AG10803 (cell line): ENCODE measurements at places on chromosomes 4 and X.
A peak's percentile ranks its signal among the peaks of the same experiment; 100 is the strongest.

DNA sequence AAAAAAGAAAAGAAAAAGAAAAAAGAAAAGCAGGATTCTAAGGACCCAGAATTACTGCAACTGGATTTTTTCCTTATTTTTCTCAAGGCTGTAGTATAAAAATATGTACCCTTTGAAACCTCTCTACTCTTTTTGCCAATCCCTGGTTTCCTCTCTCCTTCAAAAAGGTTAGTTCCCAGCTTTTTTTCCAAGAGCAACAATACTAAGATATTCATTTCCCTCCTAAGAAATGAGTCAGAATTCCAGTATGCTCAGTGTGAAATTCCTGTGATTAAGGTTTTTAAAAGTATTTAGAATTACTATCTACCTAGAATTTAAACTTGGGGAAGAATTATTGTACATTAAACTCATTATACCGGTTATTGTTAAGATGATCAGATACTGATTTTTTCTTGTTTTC is 22.0 kb downstream of the SMIM14 start:
- DNase-seq, result peak; percentile 50

DNA sequence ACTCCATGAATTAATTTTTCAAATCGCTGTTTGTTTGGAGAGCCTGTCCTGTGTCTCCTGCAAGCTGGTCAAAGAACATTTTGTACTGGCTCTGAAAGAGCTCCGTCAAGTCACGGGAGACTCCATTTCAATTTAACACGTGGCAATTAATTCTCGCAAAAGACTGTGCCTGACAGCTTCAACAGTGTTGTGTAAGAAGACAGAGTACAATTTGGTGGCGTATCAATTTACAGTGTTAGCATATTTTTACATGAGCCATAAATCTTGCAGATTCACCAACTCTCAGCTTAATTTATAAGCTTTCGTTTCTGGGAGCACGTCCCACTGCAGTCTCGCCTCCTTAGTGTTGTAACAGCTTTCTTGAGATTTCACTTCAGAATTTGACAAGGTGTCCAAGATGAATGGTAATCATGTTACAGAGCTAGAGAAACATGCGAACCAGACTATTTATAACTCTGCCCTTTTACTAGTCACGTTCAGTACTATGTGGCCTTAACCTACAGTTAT is 70.8 kb downstream of the RWDD4 start:
- peak; percentile 65 for DNase-seq

- peak; percentile 6 for DNase-seq
Observed at GRCh38 chr4:147174591-147174990, 228.9 kb upstream of the TTC29 start.

DNA sequence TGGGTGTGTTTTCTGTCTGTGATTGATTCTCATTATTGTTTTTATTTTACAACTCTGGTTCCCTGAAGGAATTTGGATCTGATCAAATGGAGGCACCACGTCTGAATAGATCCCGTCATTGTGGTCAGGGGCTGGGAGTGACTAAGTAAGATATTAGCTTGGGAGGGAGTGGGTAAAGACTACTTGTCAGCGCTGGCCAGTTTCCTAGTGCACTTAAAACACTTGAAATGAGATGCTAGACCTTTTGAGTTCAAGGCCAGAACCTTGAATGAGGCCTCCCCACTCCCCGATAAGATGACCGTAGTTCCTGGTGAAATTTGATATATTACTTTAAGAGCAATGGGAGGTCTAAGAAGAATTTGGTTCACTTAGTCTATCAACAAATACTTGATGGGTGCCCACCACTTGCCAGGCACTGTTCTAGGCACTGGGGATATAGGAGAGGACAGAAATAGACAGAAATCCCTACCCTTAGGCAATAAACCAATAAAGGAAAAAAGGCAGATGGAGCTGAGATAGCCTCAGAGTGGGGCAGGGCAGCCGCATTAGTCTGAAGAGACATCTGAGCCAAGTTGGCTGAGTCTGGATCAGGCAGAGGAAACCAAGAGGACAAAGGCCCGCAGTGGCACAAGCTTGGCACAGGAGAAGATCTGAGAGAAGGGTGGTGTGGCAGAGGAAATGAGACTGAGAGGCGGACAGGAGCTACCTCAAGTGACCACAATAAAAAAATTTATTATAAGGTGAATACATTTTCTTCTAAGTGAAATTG is 11.8 kb downstream of the FAM184B start:
- DNase-seq, result no peak

DNA sequence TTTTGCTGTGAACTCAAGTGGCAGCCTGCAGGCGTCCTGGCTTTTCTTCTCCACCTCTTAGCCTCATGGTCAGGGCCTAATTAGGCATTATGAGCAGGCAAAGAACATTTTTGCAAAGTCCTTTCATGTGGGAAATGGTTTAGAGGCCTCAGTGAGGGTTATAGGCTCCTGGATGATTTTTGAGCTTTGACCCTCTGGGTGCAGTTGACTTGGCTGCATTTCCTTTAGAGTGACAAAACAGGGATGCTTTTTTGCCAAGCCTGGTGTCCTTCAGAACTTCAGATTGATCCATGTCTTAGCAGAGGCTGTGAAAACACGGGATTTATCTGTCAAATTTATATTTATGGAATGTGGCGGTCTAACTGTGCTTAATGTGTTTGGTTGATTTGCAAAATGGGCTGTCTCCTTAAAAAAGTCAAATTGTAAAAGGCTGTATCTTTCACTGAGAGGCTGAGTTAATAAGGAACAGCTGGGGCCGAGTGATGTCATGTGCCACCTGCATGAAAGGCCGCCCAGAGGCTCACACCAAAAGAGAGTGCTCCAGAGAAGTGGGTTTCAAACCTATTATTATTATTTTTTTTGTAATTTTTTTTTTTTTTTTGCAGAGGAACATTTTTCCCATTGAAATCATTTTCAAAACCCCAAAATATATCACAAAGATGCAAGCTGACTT is 192.2 kb upstream of the ARX start:
- DNase-seq, result no peak

- DNase-seq, result peak; percentile 38
Observed at GRCh38 chrX:115345615-115346014, 56.1 kb downstream of the LUZP4 start.

- DNase-seq, result no peak
Observed at GRCh38 chr4:39046249-39046648, 14.0 kb upstream of the TMEM156 start.

- DNase-seq, result no peak
Observed at GRCh38 chrX:46850771-46851170, 13.9 kb downstream of the RP2 start.

- DNase-seq, result no peak
Observed at GRCh38 chr4:30839583-30840520, 119.7 kb downstream of the PCDH7 start.

DNA sequence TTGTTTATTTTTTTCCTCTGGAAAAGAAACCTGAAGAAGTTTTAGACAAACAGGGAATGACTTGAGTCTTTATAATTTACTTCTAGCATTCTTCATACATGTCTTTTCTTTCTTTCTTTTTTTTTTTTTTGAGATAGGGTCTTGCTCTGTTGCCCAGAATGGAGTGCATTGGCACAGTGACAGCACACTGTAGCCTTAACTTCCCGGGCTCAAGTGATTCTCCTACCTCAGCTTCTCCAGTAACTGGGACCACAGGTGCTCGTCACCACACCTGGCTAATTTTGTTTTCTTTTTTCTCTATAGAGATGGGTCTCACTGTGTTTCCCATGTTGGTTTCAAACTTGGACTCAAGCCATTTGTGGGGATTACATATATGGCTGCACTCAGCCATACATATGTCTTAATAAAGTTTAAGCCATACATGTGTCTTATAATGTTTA is 71.8 kb downstream of the RAPGEF2 start:
- DNase-seq, result no peak

- DNase-seq, result no peak
Observed at GRCh38 chr4:47071901-47072341, 40.6 kb downstream of the GABRB1 start.

DNA sequence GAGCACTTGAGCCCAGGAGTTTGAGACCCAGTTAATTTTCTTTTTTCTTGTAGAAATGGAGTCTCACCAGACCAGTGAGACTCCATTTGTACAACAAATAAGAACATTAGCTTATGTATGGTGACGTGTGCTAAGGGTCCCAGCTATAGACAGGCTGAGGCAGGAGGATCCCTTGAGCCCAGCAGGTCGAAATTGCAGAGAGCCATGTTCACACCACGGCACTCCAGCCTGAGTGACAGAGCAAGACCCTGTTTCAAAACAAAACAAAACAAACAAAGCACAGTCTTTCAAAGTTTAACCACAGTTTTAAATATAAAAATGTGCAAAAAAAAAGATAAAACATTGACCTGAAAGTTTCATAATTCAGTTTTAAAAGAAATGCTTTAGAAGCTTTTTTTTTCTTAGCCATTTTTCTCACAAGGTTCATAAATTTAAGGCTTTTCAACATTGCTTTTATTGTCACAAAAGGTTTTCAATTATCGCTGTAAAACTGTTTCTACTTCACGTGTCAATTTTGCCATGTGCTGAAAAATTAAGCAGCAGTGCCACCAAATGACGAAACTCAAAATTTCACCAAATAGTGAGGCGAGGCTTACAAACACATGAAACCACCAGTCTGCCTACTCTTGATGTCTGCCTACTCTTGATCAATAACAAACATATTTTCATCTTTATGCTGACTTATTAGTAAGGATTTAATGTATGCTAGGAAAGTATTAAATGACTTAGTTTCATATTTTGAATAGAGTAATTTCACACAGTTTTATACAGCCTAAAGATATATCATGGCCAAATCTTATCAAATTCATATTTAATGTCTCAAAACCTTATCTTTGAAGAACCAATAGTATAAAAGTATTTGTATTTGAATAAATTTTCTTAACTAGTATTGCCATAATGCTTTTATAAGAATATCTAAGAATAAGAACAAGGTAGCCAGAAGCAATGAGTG is 126.3 kb downstream of the NEK1 start:
- peak; percentile 64 for DNase-seq

- DNase-seq, result peak; percentile 27
Observed at GRCh38 chr4:95181243-95181995, 367.4 kb downstream of the UNC5C start.

GRCh38 chrX:65635822-65636221 is 31.6 kb upstream of the MSN start:
- DNase-seq, result no peak

DNA sequence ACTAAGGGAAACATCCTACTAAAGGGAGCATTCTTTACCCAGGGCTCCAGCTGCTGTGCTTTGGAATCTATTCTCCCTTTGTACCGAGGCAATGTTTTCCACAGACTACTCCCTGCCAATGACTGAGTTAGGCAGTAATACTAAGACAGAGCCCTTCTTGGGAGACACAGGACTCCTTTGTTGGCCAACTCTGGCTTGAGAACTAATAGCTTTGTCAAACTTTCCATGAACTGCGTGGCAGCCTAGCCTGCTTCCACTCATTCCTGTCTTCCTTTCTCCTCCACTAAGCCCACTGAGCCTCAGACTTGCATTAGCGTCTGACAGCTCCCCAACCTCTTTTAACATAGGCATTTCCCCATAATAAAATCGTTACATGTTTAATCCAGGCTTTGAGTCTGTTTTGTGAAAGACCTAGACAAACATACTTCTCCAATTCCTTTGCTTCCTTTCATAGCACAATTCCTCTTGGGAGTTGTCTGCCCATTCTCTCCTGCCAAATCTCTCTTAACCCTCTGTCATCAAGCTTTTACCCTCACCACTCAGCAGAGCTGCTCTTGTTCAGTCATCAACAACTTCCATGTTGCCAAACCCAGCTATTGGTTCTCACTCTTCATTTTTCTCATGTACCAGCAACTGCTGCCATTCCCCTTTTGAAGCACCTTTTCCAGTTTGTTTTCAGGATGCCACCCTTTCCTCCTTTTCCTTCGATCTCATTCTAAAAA is 300.3 kb upstream of the IGFBP7 start:
- peak; percentile 34 for DNase-seq

GRCh38 chrX:38206542-38206941 is 14.1 kb downstream of the SRPX start:
- DNase-seq, result peak; percentile 31

DNA sequence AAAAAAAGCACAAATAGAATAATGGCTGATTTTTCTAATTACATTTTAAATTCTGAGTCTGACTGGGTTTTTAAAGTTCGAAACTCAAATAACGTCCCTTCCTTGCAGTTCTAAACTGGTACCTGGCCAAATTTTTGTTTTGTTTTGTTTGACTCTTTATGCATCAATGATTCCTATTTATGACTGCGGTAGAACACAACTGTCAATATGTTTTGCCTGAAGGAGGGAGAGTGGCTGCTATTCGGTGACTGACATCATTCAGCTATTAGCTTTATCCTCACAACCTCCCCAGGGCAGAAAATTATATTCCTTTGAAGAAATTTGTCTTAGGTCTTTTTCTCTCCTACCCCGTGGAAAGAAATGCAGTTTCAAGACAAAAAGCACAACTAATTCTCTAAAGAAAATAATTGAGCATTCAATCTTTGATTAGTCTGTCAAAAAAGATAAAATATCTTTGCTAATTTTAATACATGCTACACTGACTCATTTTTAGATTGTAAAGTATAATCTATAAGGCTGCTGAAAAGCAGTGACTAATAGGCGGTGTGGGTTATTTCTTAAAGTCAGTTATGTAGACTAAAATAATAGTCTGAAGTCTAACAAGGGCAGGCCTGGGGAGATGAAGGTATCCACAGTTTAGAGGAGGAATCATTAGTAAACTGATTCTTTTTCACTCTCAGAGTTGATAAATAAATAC is 61.9 kb downstream of the TMEM150C start:
- DNase-seq, result no peak

DNA sequence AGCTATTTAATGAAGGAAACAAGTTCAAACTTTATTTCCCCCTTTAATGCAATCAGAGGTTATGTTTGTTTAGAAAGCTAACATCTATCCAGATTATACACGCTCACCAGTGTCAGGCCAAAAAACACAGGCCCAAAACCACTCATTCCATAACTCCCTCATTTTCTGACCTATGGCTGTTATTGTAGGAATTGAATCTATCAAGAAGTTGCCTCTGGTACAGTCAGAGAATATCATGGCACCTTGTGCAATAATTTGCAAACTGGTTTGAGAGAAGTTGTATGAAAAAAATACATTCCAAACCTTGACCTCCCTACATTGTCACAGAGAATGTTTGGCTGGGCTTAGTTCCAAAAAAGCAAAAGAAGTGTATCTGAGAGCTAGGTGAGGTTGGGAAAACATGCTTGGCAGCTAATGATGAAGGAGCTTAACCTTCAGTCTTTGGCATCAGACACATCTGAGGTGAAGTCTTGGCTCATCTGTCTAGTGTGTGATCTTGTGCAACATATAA is 591.0 kb downstream of the ANKRD50 start:
- peak; percentile 25 for DNase-seq

- peak; percentile 84 for DNase-seq
Observed at GRCh38 chr4:54902271-54902670, 223.1 kb downstream of the KDR start.

DNA sequence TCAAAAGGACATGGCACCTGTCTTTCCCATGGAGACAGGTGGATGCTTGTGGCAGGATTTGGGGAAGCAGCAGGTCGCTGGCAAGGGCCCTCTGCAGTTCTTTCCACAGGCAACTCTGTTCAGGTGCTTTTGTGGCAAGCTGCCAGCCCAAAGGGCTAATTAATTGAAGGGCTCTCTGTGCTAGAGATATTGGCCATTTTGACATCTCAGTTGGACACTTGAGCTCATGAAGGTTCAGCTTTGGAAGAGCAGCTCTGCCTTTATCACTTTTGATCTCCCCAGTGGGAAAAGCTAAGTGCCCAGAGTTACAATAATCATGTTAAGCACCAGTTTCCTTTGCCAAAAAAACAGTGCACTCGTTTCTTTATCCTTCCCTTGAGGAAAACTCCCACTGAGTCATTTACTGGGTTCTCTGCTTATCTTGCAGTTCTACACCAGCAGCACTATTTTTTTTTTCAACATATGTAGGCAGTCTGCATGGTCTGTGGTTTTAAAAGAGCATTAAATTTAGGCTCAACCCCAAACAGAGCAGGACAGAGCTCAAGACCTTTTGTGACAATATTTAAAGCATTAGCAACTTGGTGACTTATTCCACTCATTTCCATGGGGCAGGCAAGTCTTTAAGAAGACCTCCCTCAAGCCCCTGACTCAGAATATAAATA is 336.4 kb upstream of the RASGEF1B start:
- DNase-seq, result no peak
